ENCODE measurements at places on chromosomes 4 and X. TPM values are rescaled to one million over a fixed set of nuclear protein-coding genes. Genes with fewer than 3 reads are reported as not detected.

GRCh38 chr4:78484574-78484973, 67.0 kb upstream of the ANXA3 start:
- no peak overlapping the region for H3K27ac ChIP-seq
- H3K27me3 ChIP-seq: no peaks in the 10 kb centered on the region
- no peak for DNase-seq
- no peaks in the 10 kb centered on the region for H3K36me3 ChIP-seq
- no peaks in the 10 kb centered on the region for H3K4me1 ChIP-seq

DNA sequence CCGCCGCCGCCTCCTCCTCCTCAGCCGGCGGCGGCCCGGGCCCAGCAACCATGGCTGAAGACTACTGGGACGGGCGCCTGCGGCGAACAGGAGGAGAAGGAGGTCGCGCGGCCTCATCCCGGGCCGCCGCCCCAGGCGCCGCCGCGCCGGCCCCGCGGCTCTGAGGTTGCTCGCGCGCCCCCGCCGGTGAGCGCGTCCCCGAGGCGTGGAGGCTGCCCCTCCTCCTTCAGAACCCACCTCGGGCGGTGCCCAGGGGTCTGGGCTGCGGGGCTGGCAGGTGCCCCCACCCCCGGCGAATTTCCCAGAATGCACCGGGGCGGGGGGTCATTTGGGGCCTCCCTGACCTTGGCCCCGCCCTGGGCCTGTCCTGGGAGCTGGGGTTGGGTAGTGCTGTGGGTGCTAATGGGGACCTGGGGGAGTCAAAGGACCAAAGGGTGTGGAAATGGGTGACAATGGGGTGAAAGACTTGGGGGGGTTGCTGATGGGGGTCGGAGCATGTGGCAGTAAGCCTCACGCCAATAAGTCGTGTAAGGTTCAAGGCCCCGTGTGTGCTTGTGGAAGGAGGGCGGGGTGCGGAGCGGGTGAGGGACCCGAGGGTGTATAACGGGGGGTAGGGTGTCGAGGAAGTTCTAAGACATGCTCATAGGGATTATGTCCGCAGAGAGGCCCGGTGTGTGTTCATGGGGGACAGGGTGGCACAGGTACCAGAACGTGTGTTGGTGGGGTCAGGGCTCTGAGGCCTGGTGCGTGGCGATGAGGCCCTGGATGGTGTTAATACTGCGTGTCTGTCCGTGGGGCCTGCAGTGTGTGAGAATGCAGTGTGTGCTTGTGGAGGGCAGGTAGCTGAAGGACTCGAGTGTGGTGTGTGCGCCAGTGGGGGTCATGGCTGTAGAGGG, 687 bp downstream of the CDK16 start:
- H3K27ac ChIP-seq: peak overlapping the region; percentile 96
- H3K27me3 ChIP-seq: no peaks in the 10 kb centered on the region

DNA sequence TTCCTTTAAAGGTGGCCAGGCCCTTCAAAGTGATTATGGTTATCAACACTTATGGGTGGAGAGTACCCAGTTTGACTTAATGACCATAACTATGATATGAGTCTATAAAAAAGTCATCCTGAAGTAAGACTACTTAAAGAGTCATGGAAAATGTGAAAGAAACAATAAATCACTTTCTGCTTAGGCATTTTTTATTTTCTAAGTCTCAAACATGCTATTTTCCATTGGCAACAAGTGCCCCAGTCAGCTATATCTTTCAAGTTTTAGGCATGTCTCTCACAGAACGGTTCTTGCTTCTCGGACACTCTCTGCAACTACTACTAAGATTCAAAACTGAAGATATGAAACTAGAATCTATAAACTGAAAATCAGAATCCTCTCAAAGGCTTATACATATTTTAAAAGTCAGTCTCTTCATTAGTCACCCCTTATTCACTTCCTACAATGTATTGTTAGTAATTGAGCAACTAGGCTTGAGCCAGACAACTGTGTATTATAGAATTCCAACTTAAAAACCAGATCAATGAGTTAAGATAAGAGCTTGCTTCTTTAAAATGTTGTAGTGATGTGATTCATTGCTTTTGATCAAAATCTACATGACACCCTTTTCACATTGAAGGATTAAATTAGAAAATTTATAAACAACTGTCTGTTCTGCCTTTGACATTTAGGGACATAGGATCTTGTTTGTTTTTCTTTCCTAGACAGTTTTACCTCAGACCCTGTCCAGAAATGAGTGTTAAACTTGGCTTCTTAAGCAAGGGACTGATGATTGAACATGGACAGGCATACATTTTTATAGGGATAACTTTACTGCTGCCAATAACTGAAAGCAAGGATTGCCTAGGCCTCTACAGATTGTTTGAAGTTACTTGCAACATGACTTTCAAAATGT, 2.9 kb downstream of the ANTXR2 start:
- peak overlapping the region; percentile 36 for H3K27ac ChIP-seq
- no peak for DNase-seq
- no peaks in the 10 kb centered on the region for H3K4me1 ChIP-seq
- no peak overlapping the region for H3K4me3 ChIP-seq

GRCh38 chr4:83558680-83559079, 22.8 kb downstream of the GPAT3 start:
- DNase-seq: no peak
- no peaks in the 10 kb centered on the region for H3K27me3 ChIP-seq
- H3K4me1 ChIP-seq: peaks cover 21% of the 10 kb centered on the region
- no peak overlapping the region for H3K4me3 ChIP-seq
- H3K27ac ChIP-seq: no peak overlapping the region
- H3K36me3 ChIP-seq: no peaks in the 10 kb centered on the region

GRCh38 chrX:10230222-10230621, 73.4 kb downstream of the CLCN4 start:
- no peaks in the 10 kb centered on the region for H3K4me1 ChIP-seq
- no peaks in the 10 kb centered on the region for H3K27me3 ChIP-seq
- no peak for DNase-seq
- H3K36me3 ChIP-seq: no peaks in the 10 kb centered on the region
- no peak overlapping the region for H3K27ac ChIP-seq
- no peak overlapping the region for H3K4me3 ChIP-seq

- H3K27me3 ChIP-seq: peaks cover 3% of the 10 kb centered on the region
- DNase-seq: peak; percentile 72
- H3K27ac ChIP-seq: peak overlapping the region; percentile 86
- H3K36me3 ChIP-seq: no peaks in the 10 kb centered on the region
- H3K4me3 ChIP-seq: peak overlapping the region; percentile 58
- H3K4me1 ChIP-seq: peaks cover 48% of the 10 kb centered on the region
These were observed 84.2 kb downstream of the BCOR start for GRCh38 chrX:40013266-40014195.

DNA sequence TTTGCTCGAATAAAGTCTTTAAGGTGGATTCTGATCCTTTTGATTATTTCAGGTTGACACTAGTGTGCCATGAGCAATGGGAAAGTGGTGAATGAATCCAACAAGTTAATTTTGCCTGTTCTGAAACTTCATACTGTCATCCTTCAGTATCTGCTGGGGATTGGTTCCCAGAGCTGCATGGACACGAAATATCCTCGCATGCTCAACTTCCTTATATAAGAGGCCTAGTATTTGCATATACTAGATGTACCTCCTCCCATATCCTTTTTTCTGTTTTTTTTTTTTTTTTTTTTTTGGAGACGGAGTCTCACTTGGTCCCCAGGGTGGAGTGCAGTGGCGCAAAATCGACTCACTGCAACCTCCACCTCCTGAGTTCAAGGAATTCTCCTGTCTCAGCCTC, 23.0 kb upstream of the PDS5A start:
- no peaks in the 10 kb centered on the region for H3K36me3 ChIP-seq
- H3K27ac ChIP-seq: no peak overlapping the region
- no peak overlapping the region for H3K4me3 ChIP-seq
- DNase-seq: no peak
- no peaks in the 10 kb centered on the region for H3K4me1 ChIP-seq
- no peaks in the 10 kb centered on the region for H3K27me3 ChIP-seq

DNA sequence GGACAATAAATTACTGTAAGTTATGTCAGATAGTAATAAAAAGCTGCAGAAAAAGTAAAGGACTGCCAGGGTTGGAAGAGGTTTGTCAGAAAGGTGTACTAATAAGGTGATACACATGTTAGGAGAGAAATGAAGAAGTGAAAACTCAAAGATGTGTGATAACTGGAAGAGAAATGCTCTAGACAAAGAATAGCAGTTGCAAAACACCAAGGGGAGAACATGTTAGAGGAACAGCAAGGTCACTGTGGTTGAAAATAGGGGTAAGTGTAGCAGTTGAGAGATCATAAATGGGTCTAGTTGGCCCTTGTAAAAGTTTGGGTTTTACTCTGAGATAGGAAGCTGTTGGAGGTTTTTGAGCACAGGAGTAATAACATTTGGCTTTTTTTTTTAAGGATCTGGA, 46.9 kb downstream of the HSPA4L start:
- no peaks in the 10 kb centered on the region for H3K4me1 ChIP-seq
- no peak overlapping the region for H3K4me3 ChIP-seq
- no peak for DNase-seq
- no peak overlapping the region for H3K27ac ChIP-seq
- peaks cover 13% of the 10 kb centered on the region for H3K36me3 ChIP-seq

DNA sequence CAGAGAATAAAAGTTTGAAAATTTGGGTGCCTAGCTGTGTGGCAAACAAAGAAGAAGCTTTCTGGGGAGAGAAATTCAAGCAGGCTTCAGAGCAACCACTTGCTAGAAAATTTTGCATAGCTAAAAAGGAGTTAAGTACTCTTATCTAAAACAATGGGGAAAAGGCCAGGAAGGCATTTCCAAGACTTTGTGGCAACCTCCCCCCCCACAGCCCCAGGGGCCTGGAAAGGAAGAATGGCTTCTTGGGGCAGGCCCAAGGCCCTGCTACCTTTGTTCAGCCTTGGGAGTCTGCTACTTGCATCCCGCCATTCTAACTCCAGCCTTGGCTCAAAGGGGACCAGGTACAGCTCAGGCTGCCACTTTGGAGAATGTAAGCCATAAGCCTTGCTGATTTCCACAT, 102.2 kb downstream of the PTCHD1 start:
- H3K27ac ChIP-seq: no peak overlapping the region
- DNase-seq: no peak
- no peaks in the 10 kb centered on the region for H3K36me3 ChIP-seq
- peaks cover 4% of the 10 kb centered on the region for H3K4me1 ChIP-seq

GRCh38 chr4:54484383-54484782, 173.4 kb upstream of the KIT start:
- no peaks in the 10 kb centered on the region for H3K4me1 ChIP-seq
- no peaks in the 10 kb centered on the region for H3K27me3 ChIP-seq
- H3K27ac ChIP-seq: no peak overlapping the region
- no peak overlapping the region for H3K4me3 ChIP-seq
- no peaks in the 10 kb centered on the region for H3K36me3 ChIP-seq
- DNase-seq: no peak

DNA sequence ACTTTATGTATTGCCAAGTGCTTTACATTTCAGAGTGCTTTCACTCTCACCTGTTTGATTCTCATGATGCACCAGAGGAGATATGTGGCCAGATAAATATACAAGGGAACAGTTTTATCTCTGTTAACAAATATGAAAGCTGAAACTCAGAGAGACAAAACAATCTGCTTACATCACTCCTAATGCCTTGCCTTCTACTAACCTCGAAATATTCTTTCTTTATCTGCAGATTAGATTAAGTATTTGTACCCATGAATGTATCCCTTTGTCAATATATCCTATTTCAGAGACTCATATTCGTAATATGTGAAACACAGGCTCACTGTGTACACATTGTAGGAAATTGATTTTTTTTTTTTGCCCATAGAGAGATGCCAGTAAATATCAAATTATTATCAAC, 178.1 kb downstream of the NWD2 start:
- H3K27ac ChIP-seq: no peak overlapping the region
- no peak overlapping the region for H3K4me3 ChIP-seq
- H3K27me3 ChIP-seq: no peaks in the 10 kb centered on the region
- no peak for DNase-seq

GRCh38 chrX:30957753-30958152, 68.7 kb upstream of the TAB3 start:
- no peaks in the 10 kb centered on the region for H3K27me3 ChIP-seq
- H3K4me1 ChIP-seq: no peaks in the 10 kb centered on the region
- H3K36me3 ChIP-seq: no peaks in the 10 kb centered on the region
- H3K4me3 ChIP-seq: no peak overlapping the region
- H3K27ac ChIP-seq: no peak overlapping the region

DNA sequence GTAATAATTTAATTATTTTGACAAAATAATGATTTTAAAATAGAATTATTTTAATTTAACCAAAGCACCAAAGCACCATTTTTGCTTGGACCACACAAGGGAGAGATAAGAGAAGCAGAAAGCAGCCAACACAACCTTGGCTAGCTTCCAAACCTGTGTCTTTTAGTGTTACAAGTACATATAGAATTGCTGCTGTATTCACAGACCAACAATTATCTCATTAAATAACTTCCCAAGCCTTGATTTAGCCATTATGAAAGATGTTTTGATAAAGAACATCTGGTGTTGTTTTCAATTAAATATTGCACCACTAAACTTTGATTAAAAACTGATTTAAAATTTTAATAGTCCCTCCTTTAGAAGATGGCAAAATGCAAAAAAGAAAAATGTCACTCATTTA, 14.0 kb upstream of the IGFBP7 start:
- H3K27ac ChIP-seq: no peak overlapping the region
- H3K36me3 ChIP-seq: no peaks in the 10 kb centered on the region
- DNase-seq: no peak
- H3K4me3 ChIP-seq: no peak overlapping the region
- no peaks in the 10 kb centered on the region for H3K27me3 ChIP-seq
- peaks cover 9% of the 10 kb centered on the region for H3K4me1 ChIP-seq

DNA sequence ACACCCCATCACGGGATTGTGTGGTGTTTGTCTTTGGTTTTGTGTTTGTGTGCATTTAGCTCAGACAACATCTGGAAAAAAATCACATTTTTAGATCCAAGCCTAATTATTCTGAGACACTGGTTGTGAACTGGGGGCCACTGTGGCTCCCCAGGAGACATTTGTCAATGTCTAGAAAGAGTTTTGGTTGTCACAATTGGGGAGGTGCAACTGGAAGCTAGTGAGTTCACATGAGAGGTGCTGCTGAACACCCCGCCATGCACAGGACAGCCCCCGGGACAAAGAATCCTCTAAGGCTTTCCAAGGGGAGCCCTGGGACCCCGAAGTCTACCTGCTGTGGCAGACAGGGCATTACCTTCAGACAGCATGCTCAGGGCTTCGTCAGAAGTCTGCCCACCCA, 26.5 kb downstream of the GPR143 start:
- DNase-seq: no peak
- H3K27ac ChIP-seq: no peak overlapping the region
- H3K27me3 ChIP-seq: no peaks in the 10 kb centered on the region
- H3K4me1 ChIP-seq: no peaks in the 10 kb centered on the region

The TEC gene
- total RNA-seq: 1.3 TPM

The USP26 gene
- total RNA-seq: not detected

The GAGE13 gene
- not detected for total RNA-seq

The DMP1 gene
- total RNA-seq: not detected

The SLC39A8 gene
- 64.3 TPM for total RNA-seq

The SYN1 gene
- total RNA-seq: 7.0 TPM

The ADGRG4 gene
- not detected for total RNA-seq
